ENCODE measurements at places on chromosomes 3 and 15. TPM values are rescaled to one million over a fixed set of nuclear protein-coding genes. Genes with fewer than 3 reads are reported as not detected.

GRCh38 chr3:195918176-195918575 is 9.8 kb upstream of the TNK2 start:
- DNase-seq = no peak

GRCh38 chr15:73744293-73744692 is 8.9 kb downstream of the INSYN1 start:
- no peak for DNase-seq

DNA sequence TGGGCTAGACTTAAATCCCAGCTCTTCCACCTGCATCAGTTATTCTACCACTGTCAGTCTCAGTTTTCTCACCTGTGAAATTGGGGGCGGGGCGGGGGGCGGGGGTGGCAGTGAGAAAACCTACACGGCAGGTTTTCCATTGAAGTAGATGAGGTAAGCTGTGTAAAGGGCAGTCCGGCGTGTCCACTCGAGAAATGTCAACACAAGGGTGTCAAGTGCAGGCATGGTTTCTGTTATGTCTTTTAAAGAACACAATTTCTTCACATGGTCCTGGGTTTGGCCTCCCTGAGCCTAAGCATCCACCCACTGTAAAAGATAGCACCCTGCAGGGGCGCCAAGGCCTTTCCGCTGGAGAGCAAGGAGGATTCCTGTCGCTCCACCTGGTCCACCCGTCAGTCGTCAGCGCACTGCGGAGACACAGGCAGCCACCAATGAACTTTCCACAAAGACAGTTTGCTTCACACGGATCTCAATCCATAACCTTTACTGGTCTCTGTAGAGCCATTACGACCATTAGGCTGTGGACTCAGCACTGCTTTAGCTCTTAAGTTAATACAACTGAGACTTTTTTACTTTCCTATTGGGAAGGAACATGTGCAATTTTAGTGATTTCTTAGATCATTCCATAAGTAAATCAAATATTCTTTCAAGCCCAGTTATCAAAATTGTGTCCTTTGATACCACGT is 99.5 kb upstream of the FOXB1 start:
- DNase-seq = no peak

GRCh38 chr3:127443581-127444375 is 146.8 kb downstream of the TPRA1 start:
- no peak for DNase-seq

SLITRK3 gene
- not detected for polyA plus RNA-seq

GRAMD1C gene
- polyA plus RNA-seq = 6.4 TPM

ALCAM gene
- polyA plus RNA-seq = 27.5 TPM

CSNK1G1 gene
- 19.8 TPM for polyA plus RNA-seq

SH2D7 gene
- not detected for polyA plus RNA-seq
